ENCODE measurements at places on chromosomes 12 and 14. TPM values are rescaled to one million over a fixed set of nuclear protein-coding genes. Genes with fewer than 3 reads are reported as not detected.

- H3K4me1 ChIP-seq: no peaks in the 10 kb centered on the region
- DNase-seq: no peak
- no peaks in the 10 kb centered on the region for H3K36me3 ChIP-seq
- H3K27ac ChIP-seq: no peak overlapping the region
Measured at GRCh38 chr14:55881577-55882241, 236.5 kb upstream of the PELI2 start.

- H3K27ac ChIP-seq: no peak overlapping the region
- no peak for DNase-seq
- H3K36me3 ChIP-seq: no peaks in the 10 kb centered on the region
- H3K4me3 ChIP-seq: no peak overlapping the region
- H3K27me3 ChIP-seq: no peaks in the 10 kb centered on the region
- no peaks in the 10 kb centered on the region for H3K4me1 ChIP-seq
Measured at GRCh38 chr14:53022593-53022992, 71.7 kb upstream of the FERMT2 start.

DNA sequence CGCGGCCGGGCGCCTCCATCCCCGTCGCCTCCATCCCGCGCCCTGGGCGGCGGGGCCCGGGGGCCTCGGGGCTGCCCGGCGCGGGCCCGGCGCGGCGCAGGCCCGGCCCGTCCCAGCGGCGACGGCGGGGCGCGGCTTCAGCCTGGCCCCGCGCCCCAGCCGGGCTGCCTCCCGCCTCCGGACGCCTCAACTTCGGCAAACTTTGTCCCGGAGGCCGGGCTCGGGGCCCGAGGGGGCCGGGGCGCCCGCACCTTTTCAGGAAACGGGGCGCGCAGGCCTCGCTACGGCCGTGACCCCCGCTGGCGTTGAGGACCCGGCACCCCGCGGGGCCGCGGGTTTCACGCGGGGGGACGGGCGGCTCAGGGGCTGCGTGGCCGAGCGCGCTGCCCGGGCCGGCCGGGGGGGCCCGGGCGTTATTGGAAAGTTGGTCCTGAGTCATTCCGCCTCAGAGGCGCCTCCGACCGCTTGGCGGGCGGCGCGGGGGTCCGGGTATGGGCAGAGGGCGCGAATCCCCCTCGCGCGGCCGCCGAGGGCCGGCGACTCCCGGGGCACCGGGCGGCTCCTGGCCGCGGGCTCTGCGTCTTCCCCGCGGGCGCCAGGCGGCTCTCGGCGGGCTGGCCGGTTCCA, 575 bp downstream of the TRAF3 start:
- H3K27ac ChIP-seq: peak overlapping the region; percentile 94
- no peaks in the 10 kb centered on the region for H3K36me3 ChIP-seq
- peak; percentile 63 for DNase-seq
- H3K27me3 ChIP-seq: no peaks in the 10 kb centered on the region
- H3K4me1 ChIP-seq: peaks cover 23% of the 10 kb centered on the region

- no peaks in the 10 kb centered on the region for H3K27me3 ChIP-seq
- no peak overlapping the region for H3K4me3 ChIP-seq
- no peak overlapping the region for H3K27ac ChIP-seq
- no peak for DNase-seq
- no peaks in the 10 kb centered on the region for H3K4me1 ChIP-seq
- H3K36me3 ChIP-seq: no peaks in the 10 kb centered on the region
Measured at GRCh38 chr12:9856151-9856550, 13.0 kb downstream of the CLEC2B start.

GRCh38 chr12:54420766-54421144, 1.7 kb upstream of the ITGA5 start:
- peak overlapping the region; percentile 80 for H3K27ac ChIP-seq
- no peak overlapping the region for H3K4me3 ChIP-seq
- no peaks in the 10 kb centered on the region for H3K36me3 ChIP-seq
- H3K27me3 ChIP-seq: no peaks in the 10 kb centered on the region
- H3K4me1 ChIP-seq: peaks cover 23% of the 10 kb centered on the region

- no peaks in the 10 kb centered on the region for H3K27me3 ChIP-seq
- no peak for DNase-seq
- H3K4me1 ChIP-seq: no peaks in the 10 kb centered on the region
- no peak overlapping the region for H3K27ac ChIP-seq
Measured at GRCh38 chr12:100138048-100138802, 4.4 kb downstream of the BLTP3B start.

GRIP1 gene
- total RNA-seq: 1.7 TPM

NRXN3 gene
- total RNA-seq: 3.1 TPM

SLC41A2 gene
- total RNA-seq: 94.2 TPM

PELI2 gene
- total RNA-seq: 15.3 TPM

ST8SIA1 gene
- total RNA-seq: 1.2 TPM

All from Peyer's patch (tissue), 4 donors.